HT-29 (cell line): ENCODE measurements at places on chromosomes 1 and 21. TPM values are rescaled to one million over a fixed set of nuclear protein-coding genes. Genes with fewer than 3 reads are reported as not detected.
A peak's percentile ranks its signal among the peaks of the same experiment; 100 is the strongest.

DNA sequence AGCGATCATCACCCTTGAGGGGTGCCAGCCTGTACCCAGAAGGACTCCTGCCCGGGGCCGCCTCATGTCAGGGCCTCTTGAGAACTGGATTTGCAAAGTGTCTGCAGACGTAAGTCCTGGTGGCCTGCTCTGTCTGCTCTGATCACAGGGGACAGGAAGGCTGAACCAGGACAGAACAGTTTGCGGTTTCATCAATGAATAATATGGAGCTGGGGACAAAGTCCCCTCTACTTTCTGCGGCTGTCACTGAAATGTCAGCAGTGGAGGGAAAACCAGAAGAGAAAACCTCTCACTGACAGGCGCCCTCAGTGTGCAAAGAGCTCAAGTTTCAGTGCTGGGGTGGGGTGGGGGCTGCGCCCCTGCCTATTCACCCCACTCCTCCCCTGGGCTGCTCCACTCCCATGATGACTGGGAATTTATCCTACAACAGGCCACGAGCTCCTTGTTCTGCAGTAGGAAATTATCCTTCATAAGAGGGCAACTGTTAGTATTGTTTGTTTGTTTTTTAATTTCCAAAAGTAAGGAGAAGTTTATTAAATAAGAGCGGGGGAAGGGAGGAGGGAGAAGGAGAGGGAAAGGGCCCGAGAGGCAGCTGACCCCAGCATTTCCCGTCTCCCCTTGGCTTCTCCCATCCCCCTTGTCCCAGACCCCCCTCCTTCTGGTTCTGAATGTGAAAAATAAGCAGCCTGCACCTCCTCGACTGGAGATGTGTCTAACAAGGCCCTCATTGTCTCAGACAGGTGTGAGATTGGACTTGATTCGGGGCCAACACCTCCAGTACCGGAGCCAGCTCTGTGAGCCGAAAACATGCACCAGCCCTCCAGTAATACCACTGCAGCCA, 149.2 kb downstream of the CLIC6 start:
- no peak for DNase-seq

DNA sequence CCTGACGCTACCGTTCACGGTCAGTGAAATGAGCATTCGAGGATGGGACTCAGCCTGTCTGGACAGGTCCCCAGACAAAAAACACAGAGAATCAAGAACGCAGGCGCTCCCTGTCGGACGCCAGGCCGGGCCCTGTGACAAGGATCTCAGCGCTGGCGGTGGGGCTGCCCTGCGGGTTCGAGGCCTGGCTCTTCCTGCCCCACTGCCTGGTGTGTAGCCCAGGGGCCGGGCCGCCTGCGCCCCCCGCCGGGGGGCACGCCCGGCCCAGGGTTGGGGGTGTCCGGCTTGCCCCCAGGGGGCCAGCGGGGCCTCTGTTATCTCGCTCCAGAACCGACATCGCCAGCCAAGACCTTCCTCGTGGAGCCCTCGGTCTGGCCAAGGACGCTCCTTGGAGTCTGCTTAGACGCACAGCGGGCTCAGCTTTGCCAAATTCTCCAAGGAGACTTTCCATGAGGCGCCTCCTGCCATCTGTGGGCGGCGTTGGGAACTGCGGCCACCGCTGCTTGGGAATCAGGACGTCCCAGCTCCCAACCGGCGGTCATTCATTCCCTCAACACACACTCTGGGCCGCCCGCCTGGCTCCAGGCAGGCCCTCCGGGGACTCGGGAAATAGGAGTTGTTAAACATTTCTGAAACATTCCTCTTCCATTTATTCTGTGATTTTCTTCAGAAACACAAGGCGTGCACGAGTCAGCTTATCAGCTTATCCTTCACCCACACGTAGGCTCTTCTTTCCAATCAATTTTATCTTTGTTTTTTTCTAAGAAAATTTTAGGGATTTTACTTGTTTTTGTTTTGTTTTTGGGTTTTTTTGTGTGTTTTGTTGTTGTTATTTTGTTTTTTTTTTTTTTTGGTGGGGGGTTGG, 11.3 kb upstream of the RIPK4 start:
- DNase-seq, result peak; percentile 82

- DNase-seq, result no peak
Observed at GRCh38 chr1:221697923-221698425, 43.9 kb downstream of the DUSP10 start.

DNA sequence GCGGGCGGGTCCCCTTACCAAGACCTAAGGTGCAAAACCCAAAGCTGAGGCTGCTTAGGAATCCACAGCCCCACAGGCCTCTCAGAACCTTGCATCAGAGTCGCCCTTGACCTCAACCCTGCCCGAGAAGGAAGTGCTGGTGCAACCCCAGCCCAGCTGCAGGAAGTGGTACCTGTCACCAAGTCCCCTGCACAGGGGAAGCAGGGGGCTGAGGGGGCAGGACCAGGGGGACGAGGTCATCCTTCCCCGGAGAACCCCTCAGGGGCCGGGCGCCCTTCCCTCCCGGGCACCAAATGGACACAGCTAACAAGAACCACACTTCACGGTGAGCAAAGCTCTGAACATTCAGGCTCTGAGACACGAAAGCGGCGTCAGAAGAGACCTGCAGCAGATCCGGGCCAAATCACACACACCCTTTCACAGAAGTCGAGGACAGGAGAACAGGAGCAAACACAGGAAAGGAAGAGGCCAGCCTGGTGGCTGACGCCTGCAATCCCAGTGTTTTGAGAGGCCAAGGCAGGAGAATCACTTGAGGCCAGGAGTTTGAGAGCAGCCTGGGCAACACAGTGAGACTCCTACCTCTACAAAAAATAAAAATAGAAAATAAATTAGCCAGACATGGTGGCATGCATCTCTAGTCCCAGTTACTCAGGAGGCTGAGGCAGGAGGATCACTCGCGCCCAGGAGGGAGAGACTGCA, 6.4 kb downstream of the ITGB2 start:
- no peak for DNase-seq

The ACKR1 gene
- total RNA-seq, result not detected in 2 replicates

The PTGFR gene
- total RNA-seq, result not detected in 2 replicates

The LINGO4 gene
- not detected in 2 replicates for total RNA-seq

The CD160 gene
- not detected in 2 replicates for total RNA-seq

The TEDDM1 gene
- not detected in 2 replicates for total RNA-seq

The OR2L8 gene
- not detected in 2 replicates for total RNA-seq

The VSIG8 gene
- 0.13 and 0.44 TPM in 2 replicates for total RNA-seq

The ANKRD35 gene
- 0.29 and 0.46 TPM in 2 replicates for total RNA-seq

The CNIH3 gene
- total RNA-seq, result 1.1 and 1.9 TPM in 2 replicates

The CHRNB2 gene
- total RNA-seq, result not detected in 2 replicates
